Fibroblast of skin of back (primary cell): ENCODE measurements at places on chromosomes 11 and 22.

GRCh38 chr11:46835897-46836296 is 10.2 kb downstream of the CKAP5 start:
- no peak for DNase-seq

DNA sequence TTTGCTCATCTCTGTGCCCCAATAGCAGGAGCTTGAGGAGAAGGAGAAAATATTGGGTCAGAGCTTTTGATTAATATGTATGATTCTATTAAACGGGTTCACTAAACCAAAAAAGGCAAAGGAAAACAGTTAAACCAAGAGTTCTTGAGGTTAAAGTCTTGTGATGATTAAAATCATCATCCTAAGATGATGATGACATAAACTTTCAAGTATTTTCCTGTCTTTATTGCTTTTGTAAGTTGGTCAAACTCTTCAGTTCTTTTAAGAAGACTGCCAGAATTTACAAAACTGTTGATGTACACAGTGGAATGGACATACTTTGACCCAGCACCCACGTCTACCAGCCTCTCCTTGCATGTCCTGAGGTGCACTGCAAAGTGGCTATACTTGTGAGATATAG is 41.0 kb downstream of the FDX1 start:
- peak; percentile 49 for DNase-seq

DNA sequence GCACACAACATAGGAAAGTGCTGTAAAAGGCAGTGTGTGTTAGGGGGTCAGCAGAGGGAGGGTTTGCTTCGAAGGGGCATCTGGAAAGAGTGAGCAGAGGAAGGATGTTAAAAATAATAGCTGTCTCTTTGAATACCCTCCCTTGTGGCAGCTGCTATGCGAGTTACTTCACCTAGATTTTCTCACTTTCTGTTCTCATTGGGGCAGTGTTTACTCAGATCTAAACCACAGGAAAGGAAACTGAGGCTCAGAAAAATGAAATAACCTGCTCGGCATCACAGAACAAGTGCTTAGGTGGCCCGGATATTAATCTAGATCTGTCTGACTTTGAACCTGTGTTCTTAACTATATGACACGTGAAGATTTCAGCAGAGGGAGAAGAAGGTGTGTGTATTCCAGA is 125.3 kb downstream of the C11orf91 start:
- no peak for DNase-seq

GRCh38 chr22:24247011-24247507 is 2.2 kb upstream of the GGT5 start:
- DNase-seq, result no peak

GRCh38 chr11:41498726-41499125 is 39.3 kb upstream of the LRRC4C start:
- peak; percentile 29 for DNase-seq

- no peak for DNase-seq
These were observed 15.0 kb upstream of the EHD1 start for GRCh38 chr11:64893194-64894069.

DNA sequence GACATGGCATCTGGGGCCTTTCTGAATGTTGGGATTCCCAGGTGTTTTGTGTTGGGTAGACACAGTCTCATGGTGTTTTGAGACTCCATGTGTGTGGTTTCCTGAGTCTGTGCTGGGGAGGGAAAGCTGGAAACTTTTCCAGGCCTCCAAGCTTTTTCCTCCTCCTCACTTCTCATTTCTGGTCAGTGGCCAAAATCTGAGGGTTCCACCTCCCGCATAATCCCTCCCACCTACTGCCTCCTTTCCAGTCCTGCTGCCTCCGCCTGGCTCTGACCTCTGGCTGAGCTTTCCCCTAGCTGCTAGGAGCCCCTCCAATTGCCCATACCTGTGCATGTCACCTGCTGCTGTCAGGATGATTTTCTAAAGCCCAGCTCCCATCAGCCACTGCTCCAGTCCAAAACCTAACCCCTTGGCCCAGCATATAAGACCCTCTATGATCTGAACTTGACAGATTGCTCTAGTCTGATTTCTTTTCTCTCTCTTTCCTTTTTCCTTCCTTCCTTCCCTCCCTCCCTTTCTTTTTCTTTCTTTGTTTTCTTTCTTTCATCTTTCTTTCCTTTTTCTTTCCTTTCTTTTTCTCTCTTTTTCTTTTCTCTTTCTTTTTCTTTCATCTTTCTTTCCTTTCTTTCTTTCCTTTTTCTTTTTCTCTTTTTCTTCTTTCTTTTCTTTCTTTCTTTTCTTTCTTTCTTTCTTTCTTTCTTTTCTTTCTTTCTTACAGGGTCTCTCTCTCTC is 51.4 kb upstream of the NECTIN1 start:
- no peak for DNase-seq

GRCh38 chr11:57699813-57700212 is 12.2 kb downstream of the MED19 start:
- DNase-seq, result no peak

- DNase-seq, result no peak
These were observed 45.9 kb upstream of the CARS1 start for GRCh38 chr11:3103076-3103475.

DNA sequence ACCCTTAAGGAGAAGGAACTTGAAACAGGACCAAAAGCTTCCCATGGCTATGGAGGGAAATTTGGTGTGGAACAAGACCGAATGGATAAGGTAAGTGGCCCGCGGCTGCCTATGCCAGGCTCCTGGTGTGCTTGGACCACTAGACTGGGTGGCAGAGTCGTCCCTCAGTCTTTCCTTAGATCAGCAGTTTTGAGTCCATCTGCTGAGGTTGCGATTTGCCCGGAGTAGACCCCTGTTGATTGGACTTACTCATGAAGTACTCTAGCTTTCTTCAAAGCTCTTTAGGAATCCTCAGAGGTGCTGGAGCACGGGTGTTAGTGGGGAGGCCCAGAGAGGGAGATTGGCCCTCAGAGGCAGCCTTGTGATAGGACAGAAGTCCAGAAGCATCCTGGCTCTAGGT is 11.5 kb downstream of the CTTN start:
- DNase-seq, result no peak

- no peak for DNase-seq
These were observed 58.8 kb downstream of the PDGFD start for GRCh38 chr11:104105155-104105554.

DNA sequence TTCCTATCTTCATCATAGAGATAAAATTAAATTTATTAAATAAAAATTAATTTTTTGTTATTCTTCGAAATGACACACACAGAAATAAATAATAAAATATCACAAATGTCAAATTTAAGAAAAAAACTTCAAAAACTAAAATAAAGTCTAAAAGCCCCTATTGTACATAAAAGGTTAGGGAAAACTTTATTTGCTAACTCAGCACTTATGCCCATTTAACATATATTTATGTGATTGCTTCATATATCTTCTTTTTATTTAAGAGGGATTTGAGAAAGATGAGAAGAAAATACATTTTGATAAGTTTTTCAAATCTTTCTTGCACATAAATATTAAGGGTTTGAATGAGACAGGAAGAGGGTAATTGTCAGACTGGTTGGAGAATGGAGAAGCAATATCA is 2350.4 kb upstream of the RAG2 start:
- DNase-seq, result no peak

- no peak for DNase-seq
These were observed 21.1 kb upstream of the TENM4 start for GRCh38 chr11:79461666-79462645.

- no peak for DNase-seq
These were observed 874 bp upstream of the PLAAT4 start for GRCh38 chr11:63535734-63536133.

DNA sequence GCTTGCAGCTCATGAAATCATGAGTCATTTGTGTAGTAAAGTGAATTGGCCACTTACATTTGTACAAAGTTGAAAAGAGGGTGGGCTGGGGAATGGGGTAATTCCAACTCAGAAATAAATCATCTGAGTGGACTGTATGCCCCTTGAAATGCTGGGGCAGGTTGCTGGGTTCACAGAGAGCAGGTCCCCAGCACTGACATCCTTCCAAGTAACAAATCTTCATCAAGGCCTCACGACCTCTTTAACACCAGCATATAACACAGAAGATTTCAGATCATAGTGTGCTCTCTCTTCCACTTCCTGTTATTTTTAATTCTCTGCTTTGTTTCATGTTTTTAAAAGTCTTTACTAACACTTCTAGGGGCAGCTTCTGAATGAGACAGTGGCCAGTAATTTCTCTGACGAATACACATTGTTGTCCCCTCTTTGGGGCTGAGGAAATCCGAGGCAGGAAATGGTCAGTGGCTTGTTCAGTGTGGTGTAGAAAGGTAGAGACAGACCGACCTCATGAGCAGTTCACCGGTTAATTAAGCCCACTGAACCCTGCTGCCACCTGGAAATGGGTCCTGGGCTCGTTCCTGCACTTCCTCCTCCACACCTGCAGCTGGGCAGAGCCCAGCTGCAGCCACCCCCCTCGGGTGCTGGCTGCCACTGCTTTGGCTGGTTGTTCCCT is 127.7 kb downstream of the MAML2 start:
- DNase-seq, result peak; percentile 56

DNA sequence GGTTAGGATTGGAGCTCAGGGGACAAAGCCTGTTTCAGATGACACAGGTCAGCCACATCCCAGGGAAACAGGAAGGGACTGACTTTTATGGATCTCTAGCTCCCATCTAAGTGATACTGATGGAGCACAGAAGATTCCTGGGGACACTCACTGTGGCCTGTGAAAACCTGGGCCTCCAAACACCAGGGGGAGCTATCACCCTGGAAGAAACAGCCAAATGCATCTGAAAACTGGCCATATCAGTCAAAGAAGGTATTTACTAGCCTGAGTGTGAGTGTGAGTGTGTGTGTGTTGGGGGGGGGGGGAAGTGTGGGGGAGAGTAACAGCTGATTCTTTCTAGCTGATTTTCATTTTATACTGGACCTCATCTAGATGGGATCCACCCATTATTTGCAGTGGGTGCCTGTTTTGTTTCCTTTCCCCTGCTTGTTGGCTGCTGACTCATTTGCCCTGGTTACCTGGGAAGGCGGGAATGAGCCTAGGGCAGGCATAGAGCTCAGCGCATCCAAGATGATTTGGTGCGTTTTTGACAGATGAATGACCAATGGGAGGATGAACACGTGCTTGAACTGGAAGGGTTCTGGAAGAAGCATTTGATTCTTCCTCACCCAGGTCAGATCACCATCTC is 284.0 kb downstream of the KIRREL3 start:
- peak; percentile 55 for DNase-seq
